A172 (cell line): ENCODE measurements at places on chromosomes 11 and 22.
A peak's percentile ranks its signal among the peaks of the same experiment; 100 is the strongest.

DNA sequence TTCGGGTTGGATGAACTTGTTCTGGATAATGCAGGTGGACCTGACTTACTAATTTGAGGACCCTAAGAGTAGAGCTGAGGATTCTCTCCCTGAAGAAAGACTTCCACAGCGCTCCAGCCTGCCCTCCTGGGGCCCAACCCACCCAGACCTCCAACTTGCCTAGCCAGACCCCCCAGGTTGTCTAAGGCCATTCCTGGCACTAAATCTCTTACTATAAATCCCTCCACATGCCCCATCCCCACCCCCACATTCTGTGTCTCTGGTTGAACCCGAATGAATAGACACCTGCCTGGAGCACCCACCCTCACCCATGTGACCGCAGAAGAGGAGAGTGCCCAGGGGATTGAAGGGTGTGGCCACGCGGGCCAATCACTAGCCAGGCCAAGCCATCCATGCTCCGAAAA lies 1480.0 kb downstream of the TBC1D22A start:
- DNase-seq, result no peak

DNA sequence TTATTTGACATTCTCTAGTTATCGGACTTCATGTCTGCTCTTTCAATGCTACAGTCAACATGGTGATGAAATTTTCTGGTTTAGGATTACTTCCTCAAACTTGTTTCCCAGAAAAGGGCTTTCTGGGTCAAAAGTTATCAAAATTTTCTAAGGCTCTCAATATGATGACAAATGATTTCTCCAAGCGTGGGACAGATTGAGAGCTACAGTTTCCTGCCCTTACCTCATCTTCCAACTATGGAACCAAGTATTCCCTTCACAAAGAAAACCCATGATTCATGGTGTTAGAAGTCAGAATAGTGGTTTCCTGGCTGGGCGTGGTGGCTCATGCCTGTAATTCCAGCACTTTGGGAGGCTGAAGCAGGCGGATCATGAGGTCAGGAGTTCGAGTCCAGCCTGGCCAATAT lies 17.8 kb downstream of the MYO18B start:
- DNase-seq, result peak; percentile 95

GRCh38 chr11:3161309-3161708 lies 3.8 kb downstream of the OSBPL5 start:
- DNase-seq, result no peak

DNA sequence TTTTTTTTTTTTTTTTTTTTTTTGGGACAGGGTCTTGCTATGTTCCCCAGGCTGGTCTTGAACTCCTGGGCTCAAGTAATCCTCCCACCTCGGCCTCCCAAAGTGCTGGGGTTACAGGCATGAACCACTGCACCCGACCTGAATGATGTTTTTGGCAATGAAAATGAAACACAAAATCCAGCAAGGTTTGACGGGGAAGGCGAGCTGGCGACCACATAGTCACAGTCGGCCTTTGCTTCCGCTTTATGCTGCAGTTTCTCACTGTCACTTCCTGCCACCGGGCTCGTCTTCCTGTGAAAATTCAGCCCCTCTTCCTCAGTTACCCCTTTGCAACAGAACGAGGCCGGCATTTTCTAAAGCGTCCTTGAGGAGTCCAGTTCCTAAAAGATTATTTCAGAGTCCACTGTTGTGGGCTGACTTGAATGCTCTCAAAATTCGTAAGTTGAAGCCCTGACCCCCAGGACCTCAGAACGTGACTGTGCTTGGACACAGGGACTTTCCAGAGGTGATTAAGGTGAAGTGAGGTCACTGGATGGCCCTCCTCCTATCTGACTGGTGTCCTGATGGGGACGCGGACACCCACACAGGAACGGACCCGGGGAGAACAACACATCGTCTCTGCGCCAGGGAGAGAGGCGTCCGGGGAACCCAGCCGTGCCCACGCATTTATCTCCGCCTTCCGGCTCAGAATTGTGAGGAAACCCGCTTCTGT lies 2.9 kb upstream of the BID start:
- DNase-seq, result no peak

- DNase-seq, result no peak
Measured at GRCh38 chr11:30753504-30753903, 167.4 kb upstream of the MPPED2 start.

DNA sequence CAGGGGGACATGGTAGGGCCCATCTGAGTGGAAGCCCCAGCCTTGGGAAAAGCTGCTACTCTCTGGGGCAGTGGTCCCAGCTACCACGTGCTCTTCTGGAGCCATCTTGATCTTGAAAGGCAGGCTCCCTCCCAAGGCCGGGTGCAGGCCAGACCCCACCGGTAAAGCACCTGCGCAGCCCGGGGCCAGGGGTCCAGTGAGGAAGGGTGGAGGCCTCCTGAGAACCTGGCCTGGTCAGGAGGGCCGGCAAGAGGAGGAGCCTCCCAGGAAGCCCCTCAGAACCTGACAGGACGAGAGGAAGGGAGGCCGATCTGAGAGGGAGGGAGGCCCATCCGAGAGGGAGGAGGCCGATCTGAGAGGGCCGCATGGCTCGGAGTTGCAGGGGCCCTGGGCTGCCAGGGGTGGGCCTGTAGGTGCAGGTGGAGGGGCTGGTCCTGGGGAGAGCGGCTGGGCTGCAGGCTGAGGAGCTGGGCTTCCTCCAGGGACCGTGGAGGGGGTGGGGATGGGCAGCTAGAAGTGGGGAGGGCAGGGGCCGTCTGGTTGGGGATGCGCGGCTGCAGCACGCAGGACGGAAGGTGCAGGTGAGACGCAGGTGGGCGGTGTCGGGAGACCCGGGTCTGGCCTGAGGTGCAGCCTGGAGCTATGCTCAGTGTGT lies 529 bp downstream of the GRAMD4 start:
- no peak for DNase-seq

GRCh38 chr11:1335811-1336761 lies 26.7 kb upstream of the TOLLIP start:
- DNase-seq, result peak; percentile 72

DNA sequence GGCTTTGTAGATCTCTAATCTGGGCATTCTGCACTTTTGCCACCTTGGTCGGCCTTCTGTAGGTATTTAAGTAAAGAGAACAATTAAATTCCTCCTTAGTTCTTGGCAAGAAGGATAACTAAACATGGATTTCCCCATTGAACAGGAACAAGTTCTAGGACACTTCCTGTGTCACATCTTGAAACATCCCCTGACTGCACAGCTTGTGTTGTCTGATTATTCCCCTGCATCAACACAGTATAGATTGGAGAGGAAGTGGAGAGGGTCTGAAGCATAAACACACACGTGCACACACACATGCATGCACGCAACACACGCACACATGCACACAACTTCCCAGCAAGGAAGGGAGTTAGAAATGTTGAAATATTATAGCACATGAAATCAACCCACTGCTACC lies 8.6 kb downstream of the ISX start:
- DNase-seq, result no peak

DNA sequence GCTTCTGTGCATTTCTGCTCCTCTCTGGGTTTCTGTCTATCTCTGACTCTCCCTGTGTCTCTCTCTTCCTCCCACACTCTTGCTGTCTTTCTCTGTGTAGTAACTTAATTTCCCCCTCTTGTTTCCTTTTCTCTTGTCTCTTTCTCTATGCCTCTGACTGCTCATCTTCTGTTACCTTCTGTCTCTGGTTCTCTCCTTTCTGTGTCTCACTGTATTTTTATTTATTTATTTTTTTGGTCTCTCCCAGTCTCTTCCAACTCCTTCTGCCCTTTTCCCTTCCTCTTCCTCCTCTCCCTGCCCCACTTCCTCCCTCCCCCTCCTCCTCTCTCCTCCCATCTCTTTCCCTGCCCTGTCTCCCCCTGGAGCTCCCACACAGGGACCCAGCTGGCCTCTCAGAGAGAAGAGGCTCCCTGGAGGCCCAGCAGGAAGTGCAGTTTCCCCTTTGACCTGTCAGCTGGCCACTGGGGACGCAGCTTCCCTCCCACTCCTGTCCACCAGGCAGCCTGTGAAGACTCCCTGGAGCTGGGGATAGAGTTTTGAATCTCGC lies 38.3 kb upstream of the MYH9 start:
- no peak for DNase-seq

GRCh38 chr11:104130161-104130560 lies 33.8 kb downstream of the PDGFD start:
- no peak for DNase-seq

GRCh38 chr22:36702842-36703215 lies 723 bp downstream of the CACNG2 start:
- DNase-seq, result no peak

GRCh38 chr11:68756171-68756766 lies 4.9 kb upstream of the TESMIN start:
- DNase-seq, result peak; percentile 36

GRCh38 chr11:26665036-26665435 lies 56.8 kb downstream of the SLC5A12 start:
- DNase-seq, result no peak

GRCh38 chr11:100675115-100675650 lies 11.9 kb upstream of the ARHGAP42 start:
- DNase-seq, result no peak

- DNase-seq, result no peak
Measured at GRCh38 chr22:41364233-41364632, 17.5 kb upstream of the TEF start.

DNA sequence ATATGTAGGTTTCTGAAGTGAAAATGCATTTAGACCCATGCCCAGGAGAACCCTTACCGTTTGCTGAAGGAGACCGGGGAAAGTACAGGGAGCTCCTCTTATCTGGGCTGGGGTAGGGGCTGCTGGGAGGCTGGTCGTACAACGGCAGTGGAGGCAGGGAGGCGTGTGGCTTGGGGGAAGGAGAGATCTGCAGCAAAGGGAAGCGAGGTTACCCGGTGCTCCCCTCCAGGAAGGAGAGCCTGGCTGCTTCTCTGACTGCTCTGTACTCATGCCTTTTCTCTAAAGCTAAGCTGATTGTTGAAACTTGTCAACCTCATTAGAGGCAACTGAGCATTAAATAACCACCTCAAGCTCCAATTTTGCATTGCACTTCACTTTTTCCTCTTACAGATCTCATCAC lies 27.2 kb downstream of the ATG16L2 start:
- DNase-seq, result no peak

- peak; percentile 99 for DNase-seq
Measured at GRCh38 chr11:12167061-12168000, 56.9 kb downstream of the MICAL2 start.

GRCh38 chr11:130077671-130078070 lies 8.0 kb downstream of the APLP2 start:
- no peak for DNase-seq

DNA sequence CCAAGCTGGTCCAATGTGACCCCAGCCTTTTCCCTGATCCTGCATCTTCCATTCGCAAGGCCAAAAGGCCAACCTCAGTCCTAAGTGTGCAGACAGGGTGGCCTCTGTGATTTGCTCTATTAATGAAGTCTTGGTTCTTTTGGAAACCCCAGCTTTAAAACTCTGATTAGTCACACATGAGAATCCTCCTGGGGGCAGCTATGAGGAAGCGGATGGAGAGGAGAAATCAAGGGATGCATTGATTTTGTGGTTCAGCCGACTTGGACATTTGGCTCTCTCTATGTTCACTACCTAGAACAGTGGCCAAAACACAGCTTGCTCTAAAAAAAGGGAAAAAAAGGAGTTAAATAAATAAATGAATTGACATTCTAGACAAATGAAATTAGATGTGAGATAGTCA lies 98.6 kb upstream of the USP47 start:
- DNase-seq, result no peak

DNA sequence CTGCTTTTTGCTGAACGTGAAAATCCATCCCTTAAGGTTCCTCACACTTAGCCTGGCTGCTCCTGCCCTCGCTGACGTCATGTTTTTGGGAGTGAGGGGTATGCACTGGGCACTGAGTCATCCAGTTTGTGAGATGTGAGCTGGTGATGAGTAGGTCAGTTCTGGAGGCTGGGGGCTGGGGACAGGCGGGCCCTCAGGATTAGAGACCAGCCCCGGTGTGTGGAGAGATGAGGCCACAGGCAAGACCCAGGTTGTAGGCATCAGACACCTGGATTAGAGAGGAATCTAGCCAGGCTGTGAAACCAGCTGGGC lies 9.2 kb downstream of the KCNC1 start:
- peak; percentile 77 for DNase-seq

DNA sequence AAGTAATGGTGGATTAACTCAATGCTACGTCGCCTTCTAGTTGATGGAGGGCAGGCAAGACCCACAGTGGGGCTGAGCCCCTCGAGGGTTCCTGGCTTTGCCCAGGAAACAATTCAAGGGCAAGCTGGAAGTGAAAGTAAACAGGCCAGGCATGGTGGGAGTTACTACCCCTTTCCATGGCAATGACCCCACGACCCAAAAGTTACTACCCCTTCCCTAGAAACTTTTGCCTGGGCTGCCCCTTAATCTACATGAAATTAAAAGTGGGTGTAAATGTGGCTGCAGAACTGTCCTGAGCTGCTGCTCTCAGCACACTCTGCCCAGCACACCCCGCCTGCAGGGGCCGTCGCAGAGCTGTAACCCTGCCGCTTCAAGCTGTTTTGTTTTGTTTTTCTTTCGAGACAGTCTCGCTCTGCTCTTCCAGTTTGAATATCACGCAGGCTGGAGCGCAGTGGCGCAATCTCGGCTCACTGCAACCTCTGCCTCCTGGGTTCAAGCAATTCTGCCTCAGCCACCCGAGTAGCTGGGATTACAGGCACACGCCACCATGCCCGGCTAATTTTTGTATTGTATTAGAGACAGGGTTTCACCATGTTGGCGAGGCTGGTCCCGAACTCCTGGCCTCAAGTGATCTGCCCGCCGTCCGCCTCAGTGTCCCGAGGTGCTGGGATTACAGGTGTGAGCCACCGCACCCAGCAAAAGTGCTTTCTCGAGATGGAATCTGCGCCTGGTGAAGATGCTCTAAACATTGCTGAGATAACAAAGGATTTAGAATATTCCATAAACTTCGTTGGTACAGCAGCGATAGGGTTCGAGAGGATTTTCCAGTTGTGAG lies 5.9 kb upstream of the RNH1 start:
- DNase-seq, result no peak

DNA sequence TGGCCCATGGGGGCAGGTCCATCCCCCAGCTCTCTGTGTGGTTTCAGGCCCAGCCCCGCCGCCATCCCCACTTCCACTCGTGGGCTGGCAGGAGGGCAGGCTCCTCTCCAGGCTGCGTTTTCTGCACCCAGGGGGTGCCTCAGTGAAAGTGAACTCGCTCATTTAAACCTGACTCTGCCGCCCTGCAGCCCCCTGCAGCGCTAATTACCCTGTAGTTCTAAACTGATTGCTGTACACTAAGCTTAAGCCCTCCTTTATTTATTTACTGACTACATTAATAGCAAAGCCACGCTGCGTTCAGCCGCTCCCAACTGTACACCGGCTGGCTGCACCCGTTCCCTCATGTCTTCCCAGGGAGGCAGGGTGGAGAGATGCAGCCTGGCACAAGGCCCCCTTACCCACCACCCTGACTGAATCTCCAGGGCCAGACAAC lies 36.6 kb upstream of the NNMT start:
- DNase-seq, result no peak

- DNase-seq, result no peak
Measured at GRCh38 chr22:20724676-20725454, 49.0 kb upstream of the SERPIND1 start.

DNA sequence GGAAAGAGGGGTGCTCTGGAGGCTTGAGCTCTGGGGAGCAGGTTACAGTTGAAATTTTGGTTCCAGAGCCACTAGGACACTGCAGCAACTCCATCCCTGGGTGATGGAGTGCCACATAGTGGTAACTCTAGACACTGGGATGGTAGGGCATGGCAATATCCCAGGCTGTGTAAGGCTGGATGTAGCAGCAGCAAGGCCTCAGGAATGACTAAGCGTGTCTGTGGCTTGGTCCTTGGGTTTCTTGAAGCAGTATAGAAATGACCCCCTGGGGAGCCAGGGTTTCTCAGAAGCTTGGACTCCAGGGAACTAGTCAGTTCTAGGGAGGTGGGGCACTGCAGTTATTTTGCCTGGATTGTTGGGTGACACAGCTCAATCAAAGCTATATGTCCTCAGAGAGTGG lies 8.1 kb downstream of the MS4A4A start:
- peak; percentile 8 for DNase-seq
